CD8-positive, alpha-beta memory T cell (primary cell): ENCODE measurements at places on chromosomes 16 and 17.

DNA sequence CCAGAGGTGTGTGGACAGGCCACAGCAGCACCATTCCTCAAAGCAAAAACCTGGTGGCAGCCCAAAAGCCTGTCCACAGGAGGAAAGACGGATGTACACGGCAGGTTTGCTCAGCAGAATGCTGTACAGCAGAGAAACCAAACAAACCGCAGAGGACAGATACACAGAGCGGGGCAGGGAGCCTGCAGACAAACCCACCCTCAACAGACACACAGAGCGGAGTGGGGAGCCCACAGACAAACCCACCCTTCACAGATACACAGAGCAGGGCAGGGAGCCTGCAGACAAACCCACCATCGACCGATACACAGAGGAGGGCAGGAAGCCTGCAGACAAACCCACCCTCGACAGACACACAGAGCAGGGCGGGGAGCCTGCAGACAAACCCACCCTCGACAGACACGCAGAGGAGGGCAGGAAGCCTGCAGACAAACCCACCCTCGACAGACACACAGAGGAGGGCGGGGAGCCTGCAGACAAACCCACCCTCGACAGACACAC is 53.0 kb upstream of the METRNL start:
- DNase-seq = peak; percentile 41

DNA sequence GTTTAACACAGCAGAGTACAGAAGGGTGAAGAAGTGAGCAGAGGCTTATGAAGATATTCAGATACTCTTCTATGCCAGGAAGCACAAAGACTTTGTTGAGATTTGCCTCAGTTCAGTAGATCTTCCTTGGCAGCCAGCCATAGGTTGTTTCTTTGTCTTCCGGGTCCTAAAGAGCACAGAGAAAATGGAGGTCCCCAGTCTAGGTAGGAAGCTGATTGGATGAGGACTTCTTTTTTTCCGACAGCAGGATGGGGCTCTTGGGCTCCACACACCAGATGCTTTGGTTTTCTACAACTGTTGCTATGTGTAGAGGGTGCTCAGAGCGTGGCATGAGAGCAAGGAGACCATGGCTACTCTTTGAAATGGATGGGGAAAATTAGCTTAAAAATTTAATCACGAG is 8.3 kb upstream of the CDC6 start:
- no peak for DNase-seq

- DNase-seq = no peak
Observed at GRCh38 chr17:75693500-75694481, 26.7 kb downstream of the SAP30BP start.

- DNase-seq = no peak
Observed at GRCh38 chr16:68719993-68720489, 17.1 kb upstream of the CDH1 start.

DNA sequence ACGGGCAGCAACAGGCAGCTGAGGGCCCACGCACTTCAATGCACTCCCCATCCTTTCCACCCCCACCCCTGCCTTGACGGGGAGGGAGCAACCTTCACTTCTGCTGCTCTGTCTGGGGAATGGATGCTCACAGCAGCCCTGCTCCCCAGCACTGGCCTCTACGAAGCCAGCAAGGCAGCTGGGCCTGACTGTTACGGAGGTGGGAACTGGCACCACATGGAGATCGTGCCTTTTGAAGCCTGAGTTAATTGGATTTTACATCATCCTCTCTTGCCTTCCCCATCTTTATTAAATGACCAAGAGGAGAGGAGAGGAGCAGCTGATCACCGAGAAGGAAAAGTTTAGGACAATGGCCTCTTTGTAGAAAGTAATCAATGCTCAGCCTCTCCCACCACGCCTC is 187.0 kb upstream of the RPL38 start:
- no peak for DNase-seq

- DNase-seq = no peak
Observed at GRCh38 chr16:17222871-17223401, 247.8 kb downstream of the XYLT1 start.

DNA sequence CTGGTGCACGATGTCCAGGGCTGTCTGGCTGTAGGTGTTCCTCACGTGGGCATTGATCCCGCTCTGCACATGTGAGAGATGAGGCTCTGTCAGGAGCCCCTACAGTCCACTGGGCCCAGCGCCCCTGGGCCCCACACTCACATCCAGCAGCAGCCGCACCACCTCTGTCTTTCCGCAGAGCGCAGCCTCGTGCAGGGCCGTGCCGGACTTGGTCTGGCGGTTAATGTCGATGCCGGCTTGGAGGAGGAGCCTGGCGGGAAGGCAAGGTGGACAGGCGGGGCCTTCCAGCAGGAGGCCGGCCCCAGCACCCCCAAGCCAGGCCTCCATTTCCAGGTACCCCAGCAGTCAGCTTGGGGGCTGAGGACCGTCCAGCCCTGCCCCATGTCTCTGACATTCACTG is 9.2 kb downstream of the CASKIN1 start:
- DNase-seq = no peak

DNA sequence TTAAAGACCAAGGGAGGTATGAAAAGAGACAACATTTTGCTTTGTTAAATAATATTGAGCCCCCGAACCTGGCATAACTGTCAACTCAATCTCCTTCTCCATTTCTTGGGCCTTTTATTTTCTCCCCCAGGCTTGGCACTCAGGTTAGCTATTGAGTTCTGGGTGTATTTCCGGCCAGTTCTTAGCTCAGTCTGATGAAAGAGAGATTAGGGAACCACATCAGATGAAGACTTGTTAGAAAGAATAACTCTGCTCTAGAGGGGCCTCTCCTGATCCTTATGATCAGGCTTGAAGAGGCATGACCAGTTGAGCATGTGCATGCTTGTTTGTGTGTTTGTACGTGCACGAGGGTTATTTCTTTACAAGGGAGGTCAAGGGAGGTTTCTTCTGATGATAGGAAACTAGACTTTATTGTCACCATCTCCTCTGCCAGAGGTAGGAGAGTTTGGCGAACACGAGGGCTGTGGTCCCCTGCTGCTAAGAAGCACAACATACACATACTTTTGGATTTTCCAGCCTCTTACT is 29.2 kb upstream of the HS3ST2 start:
- DNase-seq = no peak
